HS-27A (cell line): ENCODE measurements at places on chromosomes 3 and 15.

DNA sequence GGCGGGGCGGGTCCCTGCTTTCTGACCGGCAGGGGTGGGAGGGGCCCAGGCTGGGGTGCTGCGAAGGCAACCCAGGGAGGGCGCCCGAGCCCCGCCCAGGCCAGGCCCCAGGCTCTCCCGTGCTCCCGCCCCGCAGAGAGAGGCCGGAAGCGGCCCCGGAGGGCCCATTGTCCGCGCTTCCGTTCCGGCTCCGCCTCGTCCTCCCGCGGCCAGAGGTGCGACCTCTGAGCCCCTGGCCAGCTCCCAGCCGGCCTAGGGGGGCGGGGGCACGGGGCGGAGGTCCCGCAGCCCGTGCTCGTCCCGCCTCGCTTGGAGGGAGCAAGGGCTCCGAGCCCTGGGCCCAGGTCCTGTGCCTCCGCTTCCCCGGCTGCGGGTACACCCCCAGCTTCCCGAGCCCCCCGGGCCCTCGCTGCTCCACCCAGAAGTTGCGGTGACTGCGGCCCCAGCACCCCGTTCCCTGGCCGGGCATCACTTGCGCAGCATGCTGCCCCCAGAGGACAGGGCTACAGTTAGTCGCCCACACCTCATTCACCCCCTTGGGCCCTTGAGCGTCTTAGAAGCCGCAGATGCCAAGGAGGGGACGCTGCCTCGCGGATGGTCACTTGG is 20.4 kb upstream of the PLXND1 start:
- peak; percentile 79 for DNase-seq

GRCh38 chr15:87620393-87620792 is 636.1 kb downstream of the NTRK3 start:
- DNase-seq = no peak

GRCh38 chr3:45929042-45929679 is 14.1 kb upstream of the CXCR6 start:
- no peak for DNase-seq

GRCh38 chr3:71705681-71706080 is 19.5 kb downstream of the EIF4E3 start:
- no peak for DNase-seq

DNA sequence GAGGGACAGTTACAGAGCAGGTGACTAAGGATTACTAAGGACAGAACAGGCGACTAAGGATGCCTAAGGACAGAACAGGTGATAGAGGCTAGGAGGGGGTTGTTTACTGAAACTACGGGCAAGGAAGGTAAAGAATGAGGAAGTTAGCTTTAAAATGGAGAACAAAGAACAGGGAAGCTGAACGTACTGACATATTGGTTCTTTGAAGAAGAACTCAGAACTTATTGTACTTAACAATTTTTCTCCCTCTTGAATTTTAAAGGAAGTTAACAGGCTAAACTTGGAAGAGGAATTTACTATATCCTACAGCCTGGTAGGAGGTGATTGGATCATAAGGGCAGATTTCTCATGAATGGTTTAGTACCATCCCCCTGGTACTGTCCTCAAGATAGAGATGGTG is 290.2 kb downstream of the SHQ1 start:
- DNase-seq = no peak

DNA sequence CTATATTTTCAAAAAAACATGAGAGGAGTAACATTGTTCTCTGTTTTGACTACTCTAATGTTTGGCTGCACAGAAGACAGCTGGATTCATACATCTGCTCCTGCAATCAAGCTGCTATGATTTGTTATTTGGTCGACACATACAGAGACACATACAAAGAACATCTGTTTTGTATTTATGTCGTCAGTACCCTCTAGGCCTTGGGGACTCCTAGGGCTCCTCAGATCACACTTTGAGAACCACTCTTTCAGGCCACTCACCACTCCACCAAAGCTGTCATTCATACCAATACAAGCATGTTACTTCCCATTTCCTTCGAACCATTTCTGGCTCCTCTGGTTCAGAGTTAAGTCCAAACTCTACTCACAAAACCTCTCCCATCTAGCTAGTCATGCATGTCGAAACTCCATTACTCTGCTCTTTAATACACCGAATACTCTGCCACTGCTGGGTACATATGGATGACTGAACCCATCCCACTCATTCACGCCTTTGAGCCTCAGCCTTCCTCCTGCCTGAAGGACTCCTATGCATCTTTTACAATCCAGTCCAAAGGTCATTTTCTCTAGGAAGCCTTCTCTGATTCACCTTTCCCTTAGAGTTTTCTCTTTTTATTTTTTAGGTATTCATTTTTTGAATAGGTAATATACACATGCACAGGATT is 102.9 kb upstream of the ARHGEF3 start:
- no peak for DNase-seq

DNA sequence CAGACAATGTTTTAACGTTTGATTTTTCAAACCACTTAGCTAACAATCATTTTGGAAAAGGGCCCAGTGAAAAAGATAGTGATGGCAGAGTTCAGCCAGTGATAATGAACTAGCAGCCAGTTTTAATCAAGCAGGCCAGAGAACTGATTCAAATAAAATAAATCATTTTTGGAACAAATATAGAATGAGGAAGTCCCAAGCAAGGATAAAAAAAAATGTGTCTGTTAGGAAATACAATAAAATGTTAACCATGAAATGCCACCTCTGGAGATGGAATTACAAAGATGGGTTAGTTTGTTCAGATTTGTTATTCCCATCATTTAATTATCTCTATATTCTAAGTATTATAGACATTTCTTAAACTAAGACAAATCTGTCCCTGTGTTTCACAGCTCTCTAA is 1.1 kb downstream of the HERC1 start:
- DNase-seq = no peak

GRCh38 chr15:75693501-75694240 is 19.0 kb downstream of the CSPG4 start:
- no peak for DNase-seq

DNA sequence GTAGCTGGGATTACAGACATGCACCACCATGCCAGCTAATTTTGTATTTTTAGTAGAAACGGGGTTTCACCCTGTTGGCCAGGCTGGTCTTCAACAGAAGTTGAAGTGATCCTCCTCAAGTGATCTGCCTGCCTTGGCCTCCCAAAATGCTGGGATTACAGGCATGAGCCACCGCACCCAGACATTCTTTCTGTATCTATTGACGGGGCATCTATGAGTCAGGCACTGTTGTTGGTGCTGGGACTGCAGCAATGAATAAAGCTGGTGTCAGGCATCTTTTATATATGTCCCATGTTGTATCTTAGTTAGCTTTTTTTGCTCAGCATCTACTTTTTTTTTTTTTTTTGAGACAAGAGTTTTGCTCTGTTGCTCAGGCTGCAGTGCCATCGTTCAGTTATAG is 47.6 kb upstream of the ULK4 start:
- no peak for DNase-seq

DNA sequence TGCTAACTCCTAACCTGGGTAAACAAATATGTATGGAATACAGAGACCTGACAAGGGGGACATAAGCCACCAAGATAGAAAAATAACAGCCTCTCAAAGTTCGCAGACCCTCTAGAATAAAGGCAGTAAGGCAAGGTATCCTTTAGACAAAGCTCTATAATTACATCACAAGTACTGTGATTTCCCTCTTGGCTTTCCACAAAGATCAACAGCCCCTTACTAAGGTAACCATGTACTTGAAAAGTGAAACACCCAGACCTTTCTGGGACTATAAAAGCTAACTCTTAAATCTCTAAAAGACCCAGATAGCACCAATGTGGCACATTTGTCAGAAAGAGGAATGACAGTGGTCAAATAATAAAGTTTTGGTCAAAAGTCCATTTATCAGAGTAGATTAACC is 51.9 kb downstream of the TBL1XR1 start:
- DNase-seq = no peak

DNA sequence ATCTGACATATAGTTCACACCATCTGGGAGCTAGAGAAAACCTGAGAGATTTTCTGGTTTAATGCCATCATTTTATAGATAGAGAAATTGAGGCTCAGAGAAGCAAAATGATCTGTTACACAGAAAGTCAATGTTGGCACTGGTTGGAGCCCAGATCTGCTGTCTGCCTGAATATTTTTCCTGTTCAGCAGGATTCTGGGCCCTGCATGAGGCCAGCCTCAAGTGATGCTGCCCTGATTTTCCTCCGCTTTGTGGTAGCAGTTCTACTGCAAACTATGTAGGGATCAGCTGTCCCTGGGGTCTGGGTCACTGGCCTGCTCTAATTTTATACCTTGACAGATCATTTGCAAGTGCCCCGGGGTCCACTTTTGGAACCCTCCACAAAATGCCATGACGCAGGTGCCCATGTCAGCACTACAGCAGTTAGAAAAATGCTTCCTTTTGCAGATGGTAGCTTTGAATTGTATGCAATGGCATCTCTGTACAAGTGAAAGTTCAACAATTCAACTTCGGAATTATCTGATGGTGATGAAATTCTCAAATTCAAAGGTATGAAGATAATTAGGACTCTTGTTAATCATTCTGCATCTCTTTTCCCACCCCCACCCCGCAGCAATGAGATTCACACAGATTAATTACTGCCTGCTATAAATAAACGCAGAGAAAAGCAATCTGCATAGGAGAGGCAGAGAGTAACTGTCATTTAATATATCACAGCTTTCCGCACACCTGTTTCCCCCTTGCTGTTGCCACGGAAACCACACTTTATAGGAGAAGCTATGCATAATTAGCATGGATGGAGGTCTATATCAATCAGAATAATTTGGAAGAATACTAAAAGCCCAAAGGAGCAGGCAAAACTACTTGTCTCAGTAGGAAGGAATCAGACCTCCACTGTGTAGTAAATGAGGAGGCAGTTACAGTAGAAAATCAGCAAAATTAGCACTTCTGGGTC is 222.6 kb downstream of the PDCD6IP start:
- DNase-seq = no peak

DNA sequence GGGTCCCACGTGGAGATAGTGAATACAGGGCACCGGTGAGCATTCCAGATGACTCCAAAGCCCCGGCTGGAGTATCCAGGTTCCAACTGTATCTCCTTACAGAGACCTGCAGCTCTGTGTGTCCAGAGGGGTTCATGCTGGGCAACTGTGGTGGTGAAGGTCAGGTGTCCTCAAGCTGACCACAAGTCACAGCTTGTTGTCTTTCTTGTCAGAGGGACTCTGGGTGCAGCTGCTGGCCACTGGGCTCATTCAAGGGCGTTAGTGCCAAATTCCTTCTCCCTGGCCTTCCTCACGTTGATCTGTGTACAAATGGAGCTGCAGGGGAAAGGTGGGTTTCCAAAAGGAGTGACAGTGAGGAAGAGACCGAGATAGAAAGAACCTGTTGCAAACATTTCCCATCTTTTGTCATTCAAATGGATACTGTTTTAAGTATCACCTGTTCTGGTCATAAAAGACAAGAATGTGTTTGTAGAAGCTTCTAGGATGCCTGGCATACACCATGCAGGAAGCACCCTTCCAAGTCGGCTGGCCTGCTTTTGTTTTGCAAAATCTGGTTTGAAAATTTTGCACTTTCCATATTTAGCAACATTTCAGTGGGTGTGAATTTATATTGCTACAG is 52.5 kb downstream of the CEMIP start:
- no peak for DNase-seq

- no peak for DNase-seq
Observed at GRCh38 chr15:81176291-81176893, 20.3 kb upstream of the IL16 start.

DNA sequence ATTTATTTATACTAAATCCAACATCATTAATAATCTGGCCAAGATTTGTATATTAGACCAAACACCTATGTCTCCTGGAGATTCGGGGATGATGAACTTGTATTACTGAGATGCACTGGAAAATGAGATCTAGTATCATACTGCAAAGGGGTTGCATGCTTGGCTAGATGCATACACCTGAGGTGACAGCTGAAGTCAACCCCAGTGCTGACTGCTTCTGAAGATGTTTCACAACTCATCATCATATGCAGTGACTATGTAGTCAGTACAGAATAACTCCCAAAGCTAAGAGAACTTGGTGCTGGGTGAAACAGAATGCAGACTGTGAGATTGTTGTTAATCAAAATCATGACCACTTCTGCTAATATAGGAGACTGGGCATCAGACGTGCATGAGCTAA is 1114.2 kb downstream of the NSUN3 start:
- no peak for DNase-seq

DNA sequence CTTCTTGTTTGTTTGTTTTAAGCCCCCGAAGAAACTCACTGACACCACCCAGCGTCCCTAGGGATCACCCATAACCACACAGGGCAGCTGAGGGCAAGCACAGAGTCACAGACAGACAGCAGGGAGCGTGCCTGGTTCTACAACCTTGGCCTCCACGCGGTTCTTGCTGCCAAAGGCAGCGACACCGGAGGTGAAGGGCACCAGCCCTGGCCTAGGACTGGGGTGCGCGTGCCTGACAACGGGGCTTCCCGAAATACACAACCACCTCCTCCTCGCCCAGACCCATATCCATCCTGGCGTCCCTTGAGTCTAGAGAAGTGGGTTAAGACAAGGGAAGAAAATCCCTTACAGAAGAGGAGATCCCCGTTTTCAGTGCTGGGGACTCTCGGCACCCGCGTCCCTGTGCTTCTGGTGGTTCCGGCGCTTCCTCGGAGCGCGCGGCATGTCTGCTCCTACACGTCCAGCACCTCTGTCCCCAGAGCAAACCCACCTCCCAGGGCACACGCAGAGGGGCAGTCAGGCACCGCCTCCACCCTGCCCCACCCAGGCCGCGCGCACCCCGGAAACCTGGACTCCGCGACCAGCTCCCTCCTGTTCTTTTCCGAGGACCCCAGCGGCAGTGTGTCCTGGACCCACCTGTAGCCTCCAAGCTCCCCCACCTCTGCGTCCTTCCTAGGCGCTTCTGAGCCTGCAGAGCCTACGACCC is 911 bp downstream of the RFTN1 start:
- DNase-seq = no peak

- DNase-seq = no peak
Observed at GRCh38 chr15:81930582-81931369, 115.0 kb downstream of the MEX3B start.

DNA sequence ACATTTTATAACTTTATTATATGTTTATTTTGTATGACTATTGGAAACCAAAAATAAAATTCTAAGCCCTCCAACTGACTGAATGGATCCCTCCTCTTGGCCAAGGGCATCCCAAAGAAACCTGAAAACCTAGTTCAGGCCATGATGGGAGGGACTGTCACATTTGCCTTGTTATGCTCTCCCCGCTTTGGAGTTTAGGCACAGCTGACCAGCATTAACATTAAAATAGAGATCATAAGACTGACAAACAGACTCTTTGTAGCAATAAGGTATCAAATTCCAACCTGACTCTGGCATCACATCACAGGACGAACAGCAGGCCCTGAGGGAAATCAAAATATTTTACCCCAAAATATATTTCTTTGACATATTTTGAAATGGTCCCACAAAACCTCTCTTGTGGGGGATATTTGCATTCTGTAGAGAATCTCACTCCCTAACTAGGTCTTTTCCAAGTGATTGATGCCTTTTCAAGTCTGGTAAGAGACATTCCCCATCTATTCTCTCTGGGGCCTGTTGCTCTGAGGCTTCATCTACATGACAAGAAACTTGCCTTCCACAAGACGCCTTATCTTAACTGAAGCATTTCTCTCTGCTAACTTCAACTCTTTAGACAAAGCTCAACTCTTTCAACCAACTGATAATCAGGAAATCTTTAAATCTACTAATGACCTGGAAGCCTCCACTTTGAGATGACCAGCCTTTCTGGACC is 81.8 kb upstream of the PRR23E start:
- DNase-seq = no peak
